Activated effector memory CD4-positive, alpha-beta T cell treated with anti-CD3 and anti-CD28 coated beads, Interleukin-2, amount 50 U/mL, for 16 hours (primary cell): ENCODE measurements at places on chromosomes 13 and 19.

- no peak for DNase-seq
Measured at GRCh38 chr13:67306742-67307141, 76.6 kb upstream of the PCDH9 start.

- no peak for DNase-seq
Measured at GRCh38 chr13:40812102-40812501, 22.7 kb downstream of the SLC25A15 start.

DNA sequence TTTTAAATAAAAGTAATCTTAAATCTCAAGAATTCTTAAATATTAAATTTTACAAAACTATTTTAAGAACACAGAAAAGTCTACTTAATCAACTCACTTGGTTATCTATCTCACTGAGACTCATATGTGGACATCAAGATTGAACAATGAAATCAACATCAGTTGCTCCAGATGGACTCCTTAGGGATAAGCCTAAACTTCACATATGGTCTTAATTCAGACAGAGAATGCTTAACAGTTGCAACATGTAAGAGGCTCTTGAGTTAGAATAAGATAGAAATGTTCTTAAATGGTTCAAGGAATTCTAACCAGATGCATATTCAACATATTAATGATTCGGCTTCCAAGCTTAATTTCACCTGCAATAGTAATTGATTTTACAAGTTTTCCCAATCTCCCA is 1730.9 kb downstream of the PCDH9 start:
- no peak for DNase-seq

DNA sequence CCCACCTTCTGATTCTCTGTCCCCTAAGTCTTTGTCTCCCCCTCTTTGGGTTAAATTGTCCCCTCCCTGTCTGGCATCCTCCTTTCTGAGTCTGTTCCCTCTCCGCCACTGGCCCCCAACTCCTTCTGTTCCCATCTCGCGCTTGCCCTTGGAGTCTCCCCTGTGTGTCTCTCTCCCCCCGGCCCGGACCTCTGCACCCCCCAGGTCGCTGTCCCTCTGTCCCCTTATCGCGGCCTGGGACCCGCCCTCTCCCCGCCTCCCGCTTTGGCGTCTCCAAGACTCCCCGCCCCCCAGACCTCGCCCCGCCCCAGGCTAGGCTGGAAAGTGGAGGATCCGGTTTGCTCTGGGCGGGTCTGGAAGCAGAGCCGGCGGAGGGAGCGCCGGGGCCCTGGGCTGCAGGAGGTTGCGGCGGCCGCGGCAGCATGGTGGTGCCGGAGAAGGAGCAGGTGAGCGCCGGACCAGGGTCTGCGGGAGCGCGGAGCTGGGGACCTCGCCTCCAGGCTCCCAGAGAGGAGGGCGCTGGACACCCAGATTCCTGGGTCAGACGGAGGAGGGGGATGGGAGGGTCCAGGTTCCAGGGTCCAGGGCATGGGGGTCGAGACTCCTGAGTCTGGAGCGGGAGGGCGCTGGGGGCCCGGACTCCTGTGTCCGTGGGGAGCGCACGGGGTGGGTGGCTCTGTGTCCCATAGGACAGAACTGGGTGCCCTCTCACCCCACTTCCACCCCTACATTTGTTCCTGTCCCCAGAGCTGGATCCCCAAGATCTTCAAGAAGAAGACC is at the start of gene TRPM4:
TRPM4 (plus strand) TSS at position 348 of the 780 bp plus-strand sequence; CDS start at position 423, 75 bp downstream.
- peak; percentile 79 for DNase-seq

DNA sequence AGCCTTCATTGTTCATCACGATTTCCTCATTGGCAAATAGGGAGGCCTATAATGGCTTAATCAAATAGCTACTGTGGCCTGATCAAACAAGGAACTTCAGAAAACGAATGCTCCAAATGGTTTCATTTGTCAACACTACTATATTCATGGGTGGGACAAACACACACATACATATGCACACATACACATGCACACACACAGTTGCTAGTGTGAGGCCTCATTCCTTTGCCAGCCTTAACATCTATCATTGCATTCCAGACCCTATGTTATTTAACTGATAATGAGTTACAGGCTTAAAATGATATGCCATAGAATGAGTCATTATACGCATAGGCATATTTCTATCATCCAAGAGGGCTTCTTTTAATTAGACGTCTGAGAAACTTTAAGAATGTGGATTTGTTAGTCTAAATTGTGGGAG is 140.2 kb downstream of the KLF5 start:
- no peak for DNase-seq

GRCh38 chr13:56066321-56066720 is 1074.4 kb upstream of the PRR20A start:
- no peak for DNase-seq

DNA sequence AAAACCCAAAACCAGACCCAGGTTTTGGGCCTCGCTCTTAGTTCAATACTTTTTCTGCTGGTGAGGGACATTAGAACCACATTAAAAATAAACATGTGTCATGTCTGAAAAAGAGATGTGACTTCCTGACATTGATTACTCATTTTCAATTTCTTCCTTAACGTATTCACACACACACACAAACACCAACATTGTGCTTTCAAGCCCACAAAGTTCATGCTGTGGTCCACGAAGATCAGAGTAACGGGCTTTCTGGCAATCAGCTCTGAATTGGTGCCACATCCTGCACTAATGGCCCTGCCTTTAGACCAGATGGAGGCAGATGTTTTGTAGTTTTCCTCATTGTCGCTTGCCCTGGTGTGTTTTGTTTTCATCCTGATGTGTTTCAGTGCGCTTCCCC is 47.9 kb upstream of the POMP start:
- no peak for DNase-seq

GRCh38 chr13:90798381-90798780 is 549.1 kb upstream of the MIR17HG start:
- DNase-seq: no peak

DNA sequence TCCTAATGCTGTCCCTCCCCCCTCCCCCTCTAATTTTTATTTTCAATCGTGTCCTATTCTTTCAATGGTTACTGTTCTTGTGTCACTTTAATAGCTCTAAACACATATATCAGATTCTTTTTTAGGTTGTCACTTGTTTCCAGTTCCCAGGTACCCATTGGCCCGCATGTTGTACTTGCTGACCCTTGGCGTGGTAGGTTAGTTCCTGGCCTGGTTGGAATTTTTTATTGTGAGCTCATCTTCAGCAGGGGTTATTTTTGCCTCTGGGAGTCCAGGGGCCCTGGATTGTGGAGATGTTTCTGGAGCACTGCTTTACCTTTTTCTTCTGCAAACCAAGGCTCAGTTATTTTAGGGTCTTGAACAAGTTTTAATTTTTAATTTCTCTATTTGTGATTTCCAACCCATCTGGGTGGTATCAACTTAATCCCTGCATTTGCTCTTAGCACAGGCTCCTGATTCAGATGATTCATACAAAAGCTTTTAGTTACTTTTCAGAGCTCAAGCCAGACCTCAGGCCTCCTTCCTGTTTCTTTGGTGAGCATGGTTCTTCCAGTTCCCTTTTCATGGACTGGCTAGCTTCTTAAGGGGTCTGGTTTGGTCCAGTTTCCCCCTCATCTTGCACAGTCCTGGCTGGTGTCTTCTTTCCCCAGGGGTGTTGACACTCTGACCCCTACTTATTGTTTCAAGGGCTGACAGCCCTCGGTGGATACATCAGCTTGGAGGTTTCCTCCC is 220.5 kb downstream of the TM9SF2 start:
- no peak for DNase-seq

DNA sequence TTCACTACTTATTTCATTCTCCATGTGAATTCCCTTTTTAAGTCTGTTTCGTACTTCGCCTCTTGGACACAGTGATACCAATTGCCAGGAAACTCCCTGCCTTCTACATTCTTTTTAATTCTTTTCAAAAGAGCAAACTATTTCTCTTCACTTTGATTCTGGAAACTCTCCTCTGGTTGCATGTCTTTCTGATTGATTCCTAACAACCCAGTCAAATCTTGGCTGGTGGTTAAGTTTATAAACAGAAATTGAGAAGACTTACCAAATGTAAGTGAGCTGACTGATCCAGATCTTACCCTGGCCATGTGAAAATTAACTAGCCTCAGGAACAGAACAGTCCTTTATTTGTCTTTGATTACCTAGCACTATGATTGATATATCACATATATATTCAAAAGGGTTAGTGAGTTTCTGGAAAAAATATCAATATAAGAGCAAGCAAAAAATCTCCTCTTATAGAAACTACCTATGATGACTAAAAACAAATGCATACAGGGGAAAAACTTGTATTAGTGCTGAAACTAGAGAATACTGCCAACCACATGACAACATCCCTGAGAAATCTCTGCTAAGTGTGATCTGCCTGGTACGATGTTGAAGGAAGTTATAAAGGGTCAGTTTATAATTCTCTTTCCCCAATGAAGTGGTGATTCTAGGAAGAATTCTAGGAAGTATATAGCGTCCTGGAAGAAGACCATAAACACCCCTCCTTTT is 152.6 kb upstream of the HTR2A start:
- no peak for DNase-seq

- DNase-seq: no peak
Measured at GRCh38 chr13:39961036-39961435, 305.6 kb downstream of the COG6 start.

GRCh38 chr13:48402325-48402932 is 10.5 kb downstream of the LPAR6 start:
- DNase-seq: peak; percentile 59

- peak; percentile 77 for DNase-seq
Measured at GRCh38 chr19:9847087-9847671, 12.1 kb downstream of the PIN1 start.

GRCh38 chr19:39709026-39709872 is 5.0 kb downstream of the LGALS14 start:
- no peak for DNase-seq

DNA sequence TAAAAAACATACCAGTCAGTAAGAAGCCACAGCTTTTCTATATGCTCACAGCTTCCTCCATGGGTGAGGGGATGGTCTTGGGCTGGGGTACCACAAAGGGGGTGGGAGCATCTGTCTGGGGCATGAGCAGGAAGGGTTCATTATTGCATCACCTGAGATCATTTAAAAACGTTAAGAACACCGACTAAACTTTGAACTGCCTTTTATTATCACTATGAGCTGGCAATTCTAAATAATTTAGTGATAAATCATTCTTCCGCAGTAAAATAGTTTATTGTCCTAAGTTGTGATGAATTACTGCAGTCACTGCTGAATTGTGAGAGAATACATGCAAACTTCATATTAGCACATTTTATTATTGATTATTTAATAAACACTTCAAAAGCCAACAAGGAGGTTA is 71.6 kb downstream of the KL start:
- DNase-seq: no peak

DNA sequence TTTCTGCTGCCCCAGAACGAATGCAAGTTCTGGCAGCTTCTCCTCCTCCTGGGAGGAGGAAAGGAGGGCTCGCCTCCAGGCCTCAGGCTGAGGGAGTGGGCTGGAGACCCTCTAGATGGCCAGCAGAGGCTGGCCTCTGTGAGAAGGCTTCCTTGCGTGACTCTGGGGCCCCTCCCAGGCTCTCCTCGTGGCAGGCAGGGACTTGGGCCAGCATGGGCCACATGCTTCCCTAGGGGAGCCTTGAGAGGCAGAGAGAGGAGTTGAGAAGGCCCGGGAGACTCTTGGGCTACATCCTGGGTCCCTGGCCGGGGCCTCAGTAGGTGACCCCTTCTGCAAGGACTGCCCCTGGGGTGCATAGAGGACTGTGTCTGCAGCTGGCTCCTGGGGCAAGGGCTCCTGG is 25.9 kb downstream of the LYL1 start:
- no peak for DNase-seq

DNA sequence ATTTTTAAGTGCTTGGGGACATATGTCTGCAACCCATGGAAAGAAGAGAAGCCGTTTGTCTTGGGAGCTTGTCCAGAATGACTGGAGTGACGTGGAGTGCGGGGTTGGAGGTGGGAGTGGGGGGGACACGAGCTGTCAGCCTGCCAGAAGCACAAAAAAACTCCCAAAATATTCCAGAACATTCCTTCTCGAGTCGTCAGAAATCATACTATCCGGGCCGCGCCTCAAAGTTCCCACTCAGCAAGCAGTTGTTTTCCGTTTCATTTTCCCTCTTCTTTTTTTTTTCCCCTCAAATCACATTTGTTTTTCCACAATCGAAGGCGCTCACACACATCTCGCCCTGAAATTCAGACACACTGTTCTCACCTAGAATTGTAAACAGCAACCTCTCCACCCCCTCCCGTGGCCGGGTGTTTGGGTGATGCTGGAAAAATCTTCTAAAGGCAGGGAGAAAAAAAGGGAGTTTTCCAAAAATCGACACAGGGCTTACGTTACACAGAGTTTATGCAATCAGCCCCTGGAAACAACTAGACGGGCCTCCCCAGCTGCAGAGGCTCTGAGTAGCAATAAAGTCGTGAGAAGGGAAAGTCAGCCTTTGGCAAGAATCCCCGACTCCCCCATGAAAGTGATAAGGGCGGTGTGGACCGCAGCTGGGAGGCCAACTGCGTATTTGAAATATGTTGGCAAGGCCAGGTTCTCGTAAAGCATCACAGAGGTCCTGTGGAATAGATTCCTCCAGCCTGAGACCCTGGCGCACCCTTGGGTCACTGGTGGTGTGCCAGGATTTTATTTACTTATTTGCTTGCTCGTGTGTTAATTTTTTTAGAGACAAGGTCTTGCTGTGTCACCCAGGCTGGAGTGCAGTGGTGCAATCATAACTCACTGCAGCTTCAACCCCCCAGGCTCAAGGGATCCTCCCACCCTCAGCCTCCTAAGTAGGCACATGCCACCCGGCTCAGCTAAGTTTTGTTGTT is 31.2 kb upstream of the KLF2 start:
- DNase-seq: no peak

- DNase-seq: no peak
Measured at GRCh38 chr19:53789708-53790678, 34.1 kb downstream of the NLRP12 start.

DNA sequence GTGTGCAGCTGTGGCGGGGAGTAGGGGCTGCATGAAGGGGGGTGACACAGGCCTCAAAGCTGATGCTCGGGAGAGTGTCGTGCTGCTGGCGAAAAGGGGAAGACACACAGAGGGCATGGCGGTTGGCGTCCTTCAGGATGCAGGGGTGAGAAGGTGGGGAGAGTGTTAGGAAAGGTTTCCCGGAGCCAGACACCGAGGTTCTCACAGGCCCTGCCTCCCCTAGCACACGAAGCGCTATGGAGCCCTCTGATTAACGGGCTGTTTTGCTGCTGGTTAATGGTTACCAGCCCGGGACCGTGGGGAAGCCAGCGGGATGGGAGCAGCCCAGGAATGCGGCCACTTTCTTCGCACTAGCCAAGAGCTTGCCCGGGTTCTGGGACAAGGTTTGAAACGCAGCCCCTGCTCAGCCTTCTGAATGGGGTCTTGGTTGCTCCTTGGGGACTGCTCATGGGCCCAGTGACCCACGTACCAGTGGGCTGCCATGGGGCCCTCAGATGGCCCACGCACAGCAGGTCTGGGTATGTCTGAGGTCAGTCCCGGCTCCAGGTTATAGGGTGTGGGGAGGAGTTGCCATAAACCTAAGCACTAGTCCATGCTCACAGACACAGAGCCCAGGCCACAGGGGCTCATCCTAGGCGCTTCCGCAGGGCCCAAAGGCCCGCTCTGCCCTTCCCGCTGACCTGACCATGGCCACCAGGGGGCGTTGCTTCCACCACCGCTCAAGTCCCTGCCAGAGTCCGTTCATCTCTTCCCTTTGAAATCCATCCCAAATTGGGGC is 31.3 kb upstream of the ISYNA1 start:
- peak; percentile 88 for DNase-seq

- DNase-seq: no peak
Measured at GRCh38 chr19:35208121-35208520, 20.4 kb downstream of the FAM187B start.
